ENCODE measurements at places on chromosomes 5 and 9.

DNA sequence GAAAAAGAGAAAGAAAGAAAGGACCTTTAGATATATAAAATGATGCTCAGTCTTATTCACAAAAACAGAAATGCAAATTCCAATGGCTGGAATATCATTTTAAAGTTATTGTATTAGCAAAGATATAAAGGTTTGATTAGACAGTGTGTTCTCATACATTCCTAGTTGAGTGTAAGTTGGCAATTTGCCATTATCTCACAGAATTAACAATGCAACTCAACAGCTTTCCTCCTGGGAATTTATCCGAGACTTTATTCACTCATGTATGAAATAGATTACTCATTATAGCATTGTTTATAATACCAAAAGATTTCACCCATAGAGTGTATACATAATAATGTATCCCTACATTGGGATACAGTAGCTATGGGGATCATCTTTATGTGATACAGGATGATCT, 27.1 kb upstream of the MLLT3 start:
- no peak for DNase-seq

- DNase-seq: no peak
These were observed 172.3 kb downstream of the CACNA1B start for GRCh38 chr9:138049779-138050471.

- DNase-seq: no peak
These were observed 21.2 kb downstream of the CAST start for GRCh38 chr5:96683392-96683791.

- DNase-seq: no peak
These were observed 524.5 kb downstream of the TMEM38B start for GRCh38 chr9:106218854-106219253.

- DNase-seq: no peak
These were observed 33.9 kb downstream of the DOCK2 start for GRCh38 chr5:169670769-169671525.

DNA sequence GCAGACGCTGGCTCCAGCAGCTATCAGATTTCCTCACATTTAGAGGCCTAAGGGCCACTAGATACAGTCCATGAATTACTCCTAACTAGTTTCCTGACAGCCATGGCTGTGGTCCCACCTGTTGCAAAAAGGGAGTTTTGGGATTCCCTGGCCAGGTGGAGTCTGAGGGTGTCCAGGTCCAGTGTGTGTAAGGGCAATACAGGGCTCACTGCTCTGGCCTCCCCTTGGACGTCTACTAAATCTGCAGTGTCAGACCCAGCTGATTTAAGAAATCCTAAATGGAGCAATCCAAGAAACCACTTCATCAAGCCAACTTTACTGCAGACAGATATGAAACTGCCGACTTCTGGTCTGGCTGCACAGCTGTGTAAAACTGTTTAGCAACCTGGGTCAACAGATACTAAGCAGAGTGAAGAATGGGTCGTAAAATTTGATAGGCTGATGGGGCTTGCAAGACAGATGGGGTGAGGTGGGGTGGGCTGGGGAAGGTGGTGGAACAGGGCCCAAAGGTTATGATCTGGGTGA, 116.4 kb downstream of the GADD45G start:
- DNase-seq: no peak

DNA sequence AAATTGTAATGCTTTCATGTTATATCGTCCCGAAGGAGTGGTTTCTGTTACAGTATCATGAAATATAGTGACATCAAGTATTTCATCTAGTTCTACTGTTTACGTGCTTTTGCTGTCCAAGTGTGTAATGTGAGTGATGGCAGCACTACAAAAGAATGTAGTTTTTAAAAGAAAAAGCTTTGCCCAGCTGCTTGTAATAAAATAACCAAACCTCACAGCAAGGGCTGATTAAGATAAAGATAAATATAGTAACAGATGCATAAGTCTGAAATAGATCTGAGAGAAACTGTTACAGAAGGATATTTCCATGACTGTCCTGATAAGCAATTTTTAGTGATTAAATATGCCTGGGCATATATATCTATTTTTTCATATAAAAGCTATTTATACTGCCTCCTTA, 106.4 kb downstream of the AUH start:
- no peak for DNase-seq

DNA sequence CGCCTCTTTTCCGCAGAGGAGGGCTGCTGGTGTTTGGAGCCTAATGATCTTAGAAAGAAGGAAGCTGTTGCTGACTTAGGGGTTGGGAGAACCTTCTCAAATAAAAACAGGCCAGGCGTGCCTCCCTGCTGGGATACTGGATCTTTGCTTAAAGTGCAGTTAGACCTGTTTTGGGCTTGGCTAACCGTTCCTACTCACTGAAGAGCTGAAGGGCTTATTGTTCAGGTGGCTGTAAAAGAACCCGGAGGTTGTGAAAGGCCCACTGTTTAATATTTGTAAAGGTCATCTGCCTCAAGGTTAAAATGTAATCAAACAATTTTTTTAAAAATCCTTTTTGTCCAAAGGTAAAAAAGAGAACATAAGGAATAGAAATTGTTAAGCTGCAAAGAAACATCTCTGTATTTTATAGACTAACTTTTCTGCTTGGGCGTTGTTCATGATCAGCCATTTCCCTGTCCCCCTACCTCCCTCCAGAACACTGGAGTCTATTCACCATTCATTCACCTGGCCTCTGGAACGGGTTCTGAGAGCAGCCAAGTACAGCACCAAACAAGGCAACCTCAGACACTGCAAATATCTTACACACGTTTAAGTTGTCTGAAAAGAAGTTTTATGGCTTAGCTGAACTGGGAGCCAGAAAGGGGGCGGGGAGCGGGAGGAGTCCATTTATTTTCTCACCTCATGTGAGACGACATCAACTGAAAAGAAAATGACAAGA, 18.6 kb upstream of the MTMR12 start:
- no peak for DNase-seq

DNA sequence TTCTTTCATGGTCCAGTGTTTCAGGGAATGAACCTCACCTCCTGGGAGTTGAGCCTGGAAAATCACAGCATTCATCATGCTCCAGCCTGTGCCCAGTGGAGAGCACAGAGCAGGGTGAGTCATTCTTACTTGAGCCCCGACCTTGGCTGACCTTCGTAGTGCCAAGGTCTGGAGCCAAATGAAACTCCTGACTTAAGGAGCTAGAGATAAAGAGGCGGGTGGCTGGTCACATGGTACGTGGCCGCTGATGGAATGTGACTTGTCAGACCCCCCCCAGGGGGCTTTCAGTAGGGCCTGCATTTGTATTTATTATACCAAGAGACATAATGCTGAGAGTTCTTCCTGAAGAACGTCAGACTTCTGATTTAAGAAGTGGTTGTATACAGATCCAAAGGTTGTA, 15.0 kb upstream of the PIP5K1B start:
- DNase-seq: no peak

- DNase-seq: no peak
These were observed 1.2 kb downstream of the CDKN2A start for GRCh38 chr9:21993007-21993406.

GRCh38 chr5:149677731-149678130, 52.4 kb upstream of the PPARGC1B start:
- no peak for DNase-seq

GRCh38 chr5:36389245-36389644, 87.5 kb upstream of the RANBP3L start:
- DNase-seq: no peak

DNA sequence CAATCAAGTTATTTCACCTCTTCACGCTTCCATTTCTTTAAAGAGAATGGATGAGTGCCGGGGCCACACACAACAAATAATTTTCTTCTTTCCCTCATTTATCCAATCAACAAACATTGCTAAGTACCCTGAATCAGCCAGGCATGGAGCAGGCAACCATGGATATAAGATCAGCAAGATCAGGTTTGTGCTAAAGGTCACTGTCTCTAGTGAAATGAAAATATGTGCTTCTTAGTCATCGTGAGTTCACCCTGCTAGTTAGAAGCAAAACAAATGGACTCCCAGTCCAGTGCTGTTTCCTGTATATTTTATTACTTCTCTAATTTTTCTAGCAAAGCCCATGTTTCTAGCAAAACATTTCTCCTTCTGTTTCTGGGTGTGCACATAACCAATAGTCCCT, 629.2 kb downstream of the BNC2 start:
- DNase-seq: no peak

- no peak for DNase-seq
These were observed 37.9 kb downstream of the SEMA5A start for GRCh38 chr5:9507974-9508373.

- DNase-seq: no peak
These were observed 135.9 kb upstream of the LIFR start for GRCh38 chr5:38692346-38692745.

DNA sequence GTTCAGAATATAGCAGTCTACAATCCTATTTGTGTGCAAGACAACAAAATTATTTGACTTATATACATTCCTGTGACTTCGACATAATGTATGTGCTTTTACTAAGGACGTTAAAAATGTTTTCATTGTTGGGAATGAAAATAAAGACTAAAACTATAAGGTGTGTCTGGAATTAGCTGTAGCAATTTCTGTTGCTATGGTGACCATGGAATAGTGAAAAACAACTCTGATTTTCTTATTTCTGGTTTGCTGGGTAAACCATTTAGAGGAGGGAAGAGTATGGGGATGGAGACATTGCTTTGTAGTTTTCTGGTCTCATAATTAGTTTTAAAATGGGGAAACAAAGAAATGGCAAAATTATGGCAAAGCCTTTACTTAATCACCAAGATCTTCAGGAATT, 343.2 kb downstream of the SEMA5A start:
- DNase-seq: no peak

- no peak for DNase-seq
These were observed 1672.0 kb upstream of the CDH9 start for GRCh38 chr5:28710360-28710759.

DNA sequence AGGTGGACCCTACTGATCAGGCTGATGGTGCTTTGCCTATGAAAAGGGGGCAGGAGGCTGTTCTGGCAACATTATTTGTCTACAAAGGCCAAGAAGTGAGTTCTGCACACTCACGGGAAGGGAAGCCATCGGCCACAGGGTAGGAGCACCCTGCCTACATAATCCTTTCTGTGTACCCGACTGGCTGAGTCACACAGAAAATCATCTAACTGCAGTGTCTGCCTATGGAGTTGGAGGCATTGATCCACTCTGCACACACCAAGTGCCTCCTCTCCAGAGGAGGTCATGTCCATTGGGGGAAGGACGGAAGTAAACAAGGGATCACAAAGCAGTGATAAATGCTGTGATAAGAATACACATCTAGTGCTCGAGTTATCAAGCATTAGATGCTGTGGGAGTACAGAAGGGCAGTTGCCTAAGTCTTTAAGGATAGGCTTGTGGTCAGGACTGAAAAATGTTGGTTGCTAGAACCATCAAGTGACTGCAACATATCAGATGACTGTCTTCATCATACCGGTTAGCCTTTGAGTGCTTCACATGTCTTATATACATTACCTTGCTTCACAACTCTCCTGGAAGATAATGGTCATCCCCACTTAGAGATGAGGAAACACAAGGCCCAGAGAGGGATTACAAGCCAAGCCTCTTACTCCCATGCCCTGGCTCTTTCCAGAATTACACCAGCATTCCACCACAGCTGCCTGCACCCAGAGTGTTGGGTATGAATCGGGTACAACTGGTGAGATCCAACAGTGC, 1.3 kb upstream of the SLC2A8 start:
- DNase-seq: no peak

GRCh38 chr5:84614906-84615305, 230.2 kb upstream of the EDIL3 start:
- no peak for DNase-seq

GRCh38 chr9:92422611-92423338, 1.5 kb downstream of the OMD start:
- no peak for DNase-seq

- DNase-seq: no peak
These were observed 227.1 kb downstream of the ZSWIM6 start for GRCh38 chr5:61559146-61559545.

- no peak for DNase-seq
These were observed 196.4 kb downstream of the CDK5RAP2 start for GRCh38 chr9:120383611-120383998.

GRCh38 chr9:20783057-20784038, 99.3 kb downstream of the FOCAD start:
- DNase-seq: no peak

DNA sequence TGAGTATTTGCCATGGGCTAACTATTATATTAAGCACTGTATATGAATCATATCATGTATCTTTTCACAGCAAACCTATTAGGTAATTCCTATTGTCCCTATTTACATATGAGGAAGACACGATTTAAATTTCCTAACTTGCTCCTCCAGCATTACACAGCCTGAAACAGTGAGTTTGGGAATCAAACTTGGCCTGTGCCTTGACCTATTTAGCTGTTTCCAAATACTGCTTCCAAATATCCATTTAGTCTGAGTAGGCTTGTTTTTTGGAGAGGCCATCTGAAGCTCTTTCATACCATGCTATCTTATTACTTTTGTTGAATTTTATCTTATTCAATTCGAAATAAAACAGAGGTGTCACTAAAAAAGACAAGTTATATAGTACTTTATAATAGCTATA, 447.3 kb upstream of the MPDZ start:
- no peak for DNase-seq

DNA sequence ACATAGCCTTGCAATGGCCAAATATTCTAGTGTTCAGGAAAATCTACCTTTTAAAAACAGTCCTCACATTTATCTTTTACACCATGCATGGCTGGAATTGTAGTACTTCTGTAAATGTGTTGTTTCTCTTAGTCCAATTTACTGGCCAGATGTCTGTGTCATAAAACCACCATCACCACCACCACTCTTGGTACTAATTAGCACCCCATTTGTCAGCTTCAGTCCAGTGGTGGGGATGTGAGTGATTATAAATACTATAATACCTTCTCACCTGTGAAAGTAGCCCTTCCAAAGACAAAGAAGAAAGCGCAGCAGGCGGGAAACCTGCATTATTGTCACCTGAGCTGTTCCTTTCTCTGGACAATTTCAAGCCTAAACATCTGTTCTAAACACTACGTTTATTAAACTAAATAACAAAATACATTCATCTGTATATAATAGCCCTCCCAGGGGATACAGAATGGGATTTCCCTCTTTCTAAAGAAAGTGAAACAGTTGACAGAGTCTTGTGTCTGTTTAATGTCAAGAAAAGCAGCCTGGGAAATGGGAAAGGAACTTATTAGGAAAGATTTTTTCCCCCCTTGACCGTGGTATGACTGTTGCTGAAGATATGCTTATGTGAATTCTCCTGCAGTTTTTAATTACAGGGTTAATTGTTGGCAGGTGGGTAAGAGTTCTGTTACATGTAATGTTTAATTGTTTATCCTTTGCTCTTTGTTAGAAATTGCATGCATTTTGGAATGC, 144.5 kb upstream of the NUDT12 start:
- DNase-seq: no peak

- DNase-seq: no peak
These were observed 101.3 kb downstream of the FBXL7 start for GRCh38 chr5:15601274-15601673.

DNA sequence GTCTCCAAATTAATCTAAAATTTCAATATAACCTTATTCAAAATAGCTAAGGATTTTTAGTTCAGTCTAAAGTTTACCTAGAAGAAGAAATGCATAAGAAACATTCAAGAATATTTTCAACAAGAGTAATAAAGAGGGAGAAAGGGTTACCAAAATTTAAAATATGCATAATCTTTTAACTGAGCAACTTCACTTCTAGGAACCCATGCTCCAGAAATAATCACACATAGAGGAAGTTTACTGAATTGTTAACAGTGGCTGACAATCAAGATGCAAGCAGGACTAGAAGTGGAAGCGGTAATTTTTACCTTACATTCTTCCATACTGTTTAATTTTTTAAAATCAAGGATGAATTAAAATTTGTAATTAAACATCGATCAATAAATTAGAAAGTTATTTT, 1.9 kb downstream of the PJA2 start:
- no peak for DNase-seq

- no peak for DNase-seq
These were observed 56.2 kb downstream of the ANGPTL2 start for GRCh38 chr9:127066060-127066850.

GRCh38 chr9:136306211-136307208, 2.6 kb upstream of the CCDC187 start:
- no peak for DNase-seq
